ENCODE measurements at places on chromosomes 7 and 10. TPM values are rescaled to one million over a fixed set of nuclear protein-coding genes. Genes with fewer than 3 reads are reported as not detected.

ZRANB1 gene
- total RNA-seq = 21.8 TPM

DNA sequence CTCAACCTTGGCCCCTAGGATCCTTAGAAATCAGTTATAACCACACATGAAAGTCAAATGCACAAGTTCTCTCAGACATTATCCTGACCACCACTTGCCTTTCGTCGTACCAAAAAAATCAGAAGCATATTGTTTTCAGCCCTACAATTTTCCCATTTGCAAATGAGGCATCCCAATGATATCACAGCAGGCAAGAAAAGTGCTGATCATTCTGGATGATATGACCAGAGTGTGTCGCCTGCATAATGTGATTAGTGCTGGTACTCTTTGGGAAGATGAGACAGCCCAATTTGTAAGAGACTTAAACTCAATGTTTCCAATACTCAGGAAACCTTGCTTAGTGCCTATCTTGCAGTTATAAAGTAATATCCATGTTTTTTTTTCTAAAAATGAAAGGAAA is 168.0 kb downstream of the SORCS1 start:
- no peak overlapping the region for H3K4me3 ChIP-seq
- H3K27me3 ChIP-seq = no peaks in the 10 kb centered on the region
- no peak for DNase-seq

DNA sequence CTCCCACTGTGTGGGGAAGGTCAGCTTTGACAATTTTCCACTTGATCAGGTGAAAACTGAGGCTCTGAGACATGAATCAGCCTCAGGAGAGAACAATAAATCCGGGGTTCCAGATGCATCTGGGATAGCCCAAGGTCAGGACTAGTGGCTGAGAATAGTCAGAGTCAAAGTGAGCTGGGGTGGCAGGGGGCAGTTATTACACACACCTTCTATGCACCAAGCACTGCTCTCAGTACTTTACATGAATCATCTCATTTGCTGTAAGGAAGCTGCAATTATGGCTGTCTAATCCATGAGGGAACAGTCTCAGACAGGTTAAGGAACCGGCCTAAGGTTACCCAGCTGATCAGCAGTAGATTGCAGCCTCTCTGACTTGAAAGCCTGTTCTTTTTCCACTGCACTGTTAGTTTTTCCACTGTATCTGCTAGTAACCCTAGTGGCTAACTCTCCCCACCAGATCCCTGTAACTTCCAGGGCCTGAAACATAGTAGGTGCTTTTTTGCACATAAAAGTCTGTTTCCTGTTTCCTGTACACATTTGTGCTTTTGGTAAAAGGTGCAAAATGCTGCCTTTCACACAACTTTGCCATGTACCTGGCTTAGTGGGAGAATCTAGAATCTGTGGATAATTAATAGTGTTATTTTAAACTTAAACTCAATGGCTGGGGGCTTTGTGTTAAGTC is 125.9 kb downstream of the EMX2 start:
- peaks cover 2% of the 10 kb centered on the region for H3K4me1 ChIP-seq
- H3K27ac ChIP-seq = no peak overlapping the region
- no peaks in the 10 kb centered on the region for H3K36me3 ChIP-seq
- no peak overlapping the region for H3K4me3 ChIP-seq
- H3K27me3 ChIP-seq = no peaks in the 10 kb centered on the region

DNA sequence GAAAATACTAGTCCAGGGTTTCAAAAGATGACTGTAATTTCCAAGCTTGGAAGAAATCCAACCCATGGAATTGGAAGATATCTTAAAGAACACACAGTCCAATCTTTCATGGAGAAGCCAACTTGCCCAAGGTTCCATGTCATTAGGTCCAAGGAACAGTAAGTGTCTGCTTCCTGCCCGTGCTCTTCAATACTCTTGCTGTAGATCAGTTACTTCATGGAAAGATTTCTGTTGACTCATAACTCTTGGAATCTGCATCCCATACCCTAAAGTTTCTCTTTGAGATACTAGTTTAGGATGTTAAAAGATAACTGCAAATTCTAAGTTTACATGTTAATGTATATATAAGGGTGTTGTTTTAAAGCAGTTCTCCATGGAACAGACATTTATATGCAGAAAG is 127.9 kb upstream of the SLC13A1 start:
- no peaks in the 10 kb centered on the region for H3K36me3 ChIP-seq
- no peaks in the 10 kb centered on the region for H3K4me1 ChIP-seq
- H3K4me3 ChIP-seq = no peak overlapping the region
- no peaks in the 10 kb centered on the region for H3K27me3 ChIP-seq

CYP2W1 gene
- total RNA-seq = 0.06 TPM

FOXI2 gene
- not detected for total RNA-seq

HSPA12A gene
- 5.6 TPM for total RNA-seq

DNA sequence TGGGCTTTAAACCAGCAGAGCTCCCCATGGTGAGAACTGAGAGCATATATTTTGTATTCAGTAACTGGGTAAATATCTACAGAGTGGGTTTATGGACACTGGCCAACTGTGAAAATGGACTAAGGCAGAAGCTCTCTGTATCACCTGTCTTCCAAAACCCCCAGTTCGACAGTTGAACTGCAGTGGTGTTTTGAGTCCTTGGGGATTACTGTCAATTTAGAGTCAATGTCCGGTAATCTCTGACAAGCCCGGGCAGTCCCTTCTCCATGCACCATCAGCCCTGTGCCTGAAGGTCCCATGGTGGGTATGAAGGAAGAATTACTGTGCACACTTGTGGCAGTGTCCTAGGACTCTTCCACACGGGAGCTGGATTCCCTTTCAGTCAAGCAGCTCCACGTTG is 235.0 kb downstream of the CCSER2 start:
- no peak for DNase-seq
- peaks cover 15% of the 10 kb centered on the region for H3K4me1 ChIP-seq
- H3K27ac ChIP-seq = no peak overlapping the region
- H3K36me3 ChIP-seq = no peaks in the 10 kb centered on the region

DNA sequence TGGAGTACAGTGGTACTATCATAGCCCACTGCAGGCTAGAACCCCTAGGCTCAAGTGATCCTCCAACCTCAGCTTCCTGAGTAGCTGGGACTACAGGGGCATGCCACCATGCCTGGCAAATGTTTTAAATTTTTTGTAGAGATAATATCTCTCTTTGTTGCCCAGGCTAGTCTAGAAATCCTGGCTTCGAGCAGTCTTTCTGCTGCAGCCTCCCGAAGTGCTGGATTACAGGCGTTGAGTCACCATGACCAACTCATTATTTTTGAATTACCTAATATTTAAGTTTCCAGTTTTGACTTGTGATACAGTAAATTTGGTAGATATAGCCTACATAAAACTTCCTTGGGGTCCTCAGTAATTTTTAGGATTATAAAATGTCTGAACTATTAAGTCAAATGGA is 74.1 kb downstream of the RUNDC3B start:
- no peaks in the 10 kb centered on the region for H3K27me3 ChIP-seq
- H3K36me3 ChIP-seq = no peaks in the 10 kb centered on the region

GRCh38 chr7:107560898-107561516 is 2.7 kb downstream of the COG5 start:
- H3K27ac ChIP-seq = no peak overlapping the region
- H3K4me1 ChIP-seq = peaks cover 16% of the 10 kb centered on the region
- DNase-seq = no peak
- H3K4me3 ChIP-seq = no peak overlapping the region
- no peaks in the 10 kb centered on the region for H3K36me3 ChIP-seq
- H3K27me3 ChIP-seq = no peaks in the 10 kb centered on the region

GRCh38 chr7:54773472-54774399 is 14.7 kb upstream of the SEC61G start:
- no peaks in the 10 kb centered on the region for H3K27me3 ChIP-seq
- no peaks in the 10 kb centered on the region for H3K4me1 ChIP-seq
- H3K36me3 ChIP-seq = no peaks in the 10 kb centered on the region
- DNase-seq = peak; percentile 87

- no peak overlapping the region for H3K4me3 ChIP-seq
- H3K27me3 ChIP-seq = no peaks in the 10 kb centered on the region
- DNase-seq = no peak
- H3K27ac ChIP-seq = no peak overlapping the region
Observed at GRCh38 chr10:86213148-86213547, 153.4 kb downstream of the GRID1 start.

- H3K36me3 ChIP-seq = no peaks in the 10 kb centered on the region
- no peaks in the 10 kb centered on the region for H3K4me1 ChIP-seq
- H3K4me3 ChIP-seq = no peak overlapping the region
- H3K27me3 ChIP-seq = no peaks in the 10 kb centered on the region
Observed at GRCh38 chr10:7046615-7047014, 364.2 kb downstream of the SFMBT2 start.

LBX1 gene
- not detected for total RNA-seq

CALHM3 gene
- not detected for total RNA-seq

CALML3 gene
- not detected for total RNA-seq

ZNF32 gene
- 40.8 TPM for total RNA-seq

TMEM236 gene
- total RNA-seq = 0.06 TPM
